ENCODE measurements at places on chromosomes 6 and 20. TPM values are rescaled to one million over a fixed set of nuclear protein-coding genes. Genes with fewer than 3 reads are reported as not detected.

The ESR1 gene
- 0.03 TPM for total RNA-seq

The PRICKLE4 gene
- 1.6 TPM for total RNA-seq

The TNF gene
- 0.64 TPM for total RNA-seq

The GSTA4 gene
- 3.9 TPM for total RNA-seq

The MROH8 gene
- 1.8 TPM for total RNA-seq

The EPPIN gene
- not detected for total RNA-seq

The HS3ST5 gene
- 0.05 TPM for total RNA-seq

The OR2H2 gene
- not detected for total RNA-seq

- DNase-seq: no peak
- peaks cover 24% of the 10 kb centered on the region for H3K27me3 ChIP-seq
- H3K36me3 ChIP-seq: no peaks in the 10 kb centered on the region
- H3K4me3 ChIP-seq: no peak overlapping the region
Measured at GRCh38 chr6:159894991-159895390, 4.2 kb downstream of the MAS1 start.

GRCh38 chr6:145279993-145280392 is 455.3 kb downstream of the EPM2A start:
- no peaks in the 10 kb centered on the region for H3K4me1 ChIP-seq
- no peak overlapping the region for H3K27ac ChIP-seq
- H3K4me3 ChIP-seq: no peak overlapping the region

GRCh38 chr6:137737836-137738596 is 129.0 kb upstream of the TNFAIP3 start:
- peaks cover 2% of the 10 kb centered on the region for H3K27me3 ChIP-seq
- H3K4me1 ChIP-seq: no peaks in the 10 kb centered on the region
- no peaks in the 10 kb centered on the region for H3K36me3 ChIP-seq
- H3K27ac ChIP-seq: no peak overlapping the region
- H3K4me3 ChIP-seq: no peak overlapping the region

DNA sequence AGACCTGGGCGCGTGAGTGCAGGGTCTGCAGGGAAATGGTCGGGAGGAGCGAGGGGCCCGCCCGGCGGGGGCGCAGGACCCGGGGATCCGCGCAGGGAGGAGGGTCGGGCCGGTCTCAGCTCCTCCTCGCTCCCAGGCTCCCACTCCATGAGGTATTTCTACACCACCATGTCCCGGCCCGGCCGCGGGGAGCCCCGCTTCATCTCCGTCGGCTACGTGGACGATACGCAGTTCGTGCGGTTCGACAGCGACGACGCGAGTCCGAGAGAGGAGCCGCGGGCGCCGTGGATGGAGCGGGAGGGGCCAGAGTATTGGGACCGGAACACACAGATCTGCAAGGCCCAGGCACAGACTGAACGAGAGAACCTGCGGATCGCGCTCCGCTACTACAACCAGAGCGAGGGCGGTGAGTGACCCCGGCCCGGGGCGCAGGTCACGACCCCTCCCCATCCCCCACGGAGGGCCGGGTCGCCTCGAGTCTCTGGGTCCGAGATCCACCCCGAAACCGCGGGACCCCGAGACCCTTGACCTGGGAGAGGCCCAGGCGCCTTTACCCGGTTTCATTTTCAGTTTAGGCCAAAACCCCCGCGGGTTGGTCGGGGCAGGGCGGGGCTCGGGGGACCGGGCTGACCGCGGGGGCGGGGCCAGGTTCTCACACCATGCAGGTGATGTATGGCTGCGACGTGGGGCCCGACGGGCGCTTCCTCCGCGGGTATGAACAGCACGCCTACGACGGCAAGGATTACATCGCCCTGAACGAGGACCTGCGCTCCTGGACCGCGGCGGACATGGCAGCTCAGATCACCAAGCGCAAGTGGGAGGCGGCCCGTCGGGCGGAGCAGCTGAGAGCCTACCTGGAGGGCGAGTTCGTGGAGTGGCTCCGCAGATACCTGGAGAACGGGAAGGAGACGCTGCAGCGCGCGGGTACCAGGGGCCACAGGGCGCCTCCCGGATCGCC is 54.2 kb upstream of the HLA-A start:
- peak overlapping the region; percentile 58 for H3K4me3 ChIP-seq
- H3K27me3 ChIP-seq: no peaks in the 10 kb centered on the region
- no peaks in the 10 kb centered on the region for H3K36me3 ChIP-seq
- peaks cover 10% of the 10 kb centered on the region for H3K4me1 ChIP-seq
- peak overlapping the region; percentile 86 for H3K27ac ChIP-seq
- DNase-seq: peak; percentile 18

GRCh38 chr6:107244742-107245480 is 129.6 kb upstream of the BEND3 start:
- H3K4me3 ChIP-seq: no peak overlapping the region
- H3K27me3 ChIP-seq: no peaks in the 10 kb centered on the region

DNA sequence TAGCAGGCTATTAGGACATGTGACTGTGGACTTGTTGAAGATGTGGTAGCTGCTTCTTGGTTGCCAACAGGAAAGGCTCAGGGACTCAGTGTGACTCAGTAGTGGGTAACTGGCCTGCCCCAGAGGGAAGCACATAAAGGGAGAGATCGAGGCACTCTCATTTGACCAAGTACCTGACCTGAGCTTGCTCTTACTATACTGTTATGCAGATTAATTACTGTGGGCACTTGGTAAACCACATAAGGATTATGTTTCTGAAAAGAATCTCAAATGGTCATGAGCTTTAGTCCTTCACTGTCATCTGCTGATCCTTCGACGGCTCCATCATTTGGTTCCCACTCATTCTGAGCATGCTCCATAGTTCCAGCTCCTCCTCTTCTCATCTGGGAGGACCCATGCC is 48.2 kb upstream of the RPL7L1 start:
- H3K27ac ChIP-seq: no peak overlapping the region
- DNase-seq: no peak
- H3K27me3 ChIP-seq: no peaks in the 10 kb centered on the region
- H3K4me1 ChIP-seq: no peaks in the 10 kb centered on the region
- no peak overlapping the region for H3K4me3 ChIP-seq

- peak; percentile 56 for DNase-seq
- no peak overlapping the region for H3K4me3 ChIP-seq
- H3K27me3 ChIP-seq: no peaks in the 10 kb centered on the region
- peak overlapping the region; percentile 30 for H3K27ac ChIP-seq
- H3K4me1 ChIP-seq: peaks cover 6% of the 10 kb centered on the region
Measured at GRCh38 chr20:49541733-49542513, 26.0 kb downstream of the PTGIS start.

- no peaks in the 10 kb centered on the region for H3K27me3 ChIP-seq
- no peak overlapping the region for H3K27ac ChIP-seq
- no peaks in the 10 kb centered on the region for H3K36me3 ChIP-seq
Measured at GRCh38 chr6:137777687-137778075, 89.4 kb upstream of the TNFAIP3 start.

GRCh38 chr6:78850621-78851020 is 16.7 kb upstream of the IRAK1BP1 start:
- no peak overlapping the region for H3K27ac ChIP-seq
- H3K4me1 ChIP-seq: no peaks in the 10 kb centered on the region
- DNase-seq: no peak
- H3K4me3 ChIP-seq: no peak overlapping the region
- H3K36me3 ChIP-seq: no peaks in the 10 kb centered on the region
